ENCODE measurements at places on chromosomes 5 and 9.

- DNase-seq = peak; percentile 51
These were observed 54.1 kb downstream of the USP20 start for GRCh38 chr9:129889122-129889940.

- no peak for DNase-seq
These were observed 118.7 kb downstream of the MED27 start for GRCh38 chr9:131960851-131961495.

DNA sequence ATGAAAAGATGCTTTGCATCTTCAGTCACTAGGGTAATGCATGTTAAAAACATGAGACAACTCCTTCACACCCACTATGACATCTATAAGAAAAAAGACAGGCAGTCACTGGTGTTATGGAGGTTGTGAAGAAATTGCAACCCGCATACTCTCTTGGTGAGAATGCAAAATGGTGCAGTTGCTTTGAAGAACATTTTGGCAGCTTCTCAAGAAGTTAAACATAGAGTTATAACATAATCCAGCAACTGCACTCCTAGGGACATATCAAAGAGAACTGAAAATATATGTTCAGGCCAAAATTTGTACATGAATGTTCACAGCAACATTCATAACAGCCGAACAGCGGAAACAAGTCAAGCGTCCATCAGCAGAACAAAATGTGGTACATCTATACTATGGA lies 46.3 kb upstream of the TBC1D9B start:
- no peak for DNase-seq

GRCh38 chr5:174723979-174724483 lies 351 bp upstream of the MSX2 start:
- DNase-seq = no peak

GRCh38 chr9:16627967-16628366 lies 242.5 kb downstream of the BNC2 start:
- DNase-seq = no peak

DNA sequence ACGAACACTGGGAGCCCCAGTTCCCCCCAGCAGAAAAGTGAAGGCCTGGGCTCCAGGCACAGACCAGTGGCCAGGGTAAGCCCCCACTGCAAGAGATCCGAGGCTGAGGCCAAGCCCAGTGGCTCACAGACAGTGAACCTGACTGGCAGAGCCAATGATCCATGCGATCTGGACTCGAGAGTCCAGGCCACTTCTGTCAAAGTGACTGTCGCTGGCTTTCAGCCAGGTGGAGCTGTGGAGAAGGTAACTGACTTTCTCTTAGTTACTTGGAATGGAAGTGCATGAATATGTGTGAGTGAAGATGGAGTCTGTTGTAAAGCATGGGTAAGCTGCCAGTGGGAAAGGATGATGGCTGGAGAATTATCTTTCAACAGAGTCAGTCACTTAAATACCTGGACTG lies 99.7 kb downstream of the GOLPH3 start:
- DNase-seq = no peak

GRCh38 chr5:83353231-83353630 lies 118.3 kb upstream of the VCAN start:
- DNase-seq = no peak

- no peak for DNase-seq
These were observed 219.1 kb downstream of the ADAMTS6 start for GRCh38 chr5:65262649-65263059.

GRCh38 chr5:1167728-1168709 lies 33.4 kb upstream of the SLC6A19 start:
- DNase-seq = peak; percentile 71

GRCh38 chr5:73482383-73483136 lies 15.7 kb upstream of the BTF3 start:
- DNase-seq = no peak

- DNase-seq = no peak
These were observed 436.0 kb downstream of the ZNF608 start for GRCh38 chr5:124310453-124310852.

GRCh38 chr5:1318659-1319251 lies 23.9 kb upstream of the TERT start:
- no peak for DNase-seq

- no peak for DNase-seq
These were observed 212.0 kb upstream of the KIF2A start for GRCh38 chr5:62093976-62094375.

GRCh38 chr5:134874831-134875655 lies 872 bp downstream of the TXNDC15 start:
- no peak for DNase-seq

DNA sequence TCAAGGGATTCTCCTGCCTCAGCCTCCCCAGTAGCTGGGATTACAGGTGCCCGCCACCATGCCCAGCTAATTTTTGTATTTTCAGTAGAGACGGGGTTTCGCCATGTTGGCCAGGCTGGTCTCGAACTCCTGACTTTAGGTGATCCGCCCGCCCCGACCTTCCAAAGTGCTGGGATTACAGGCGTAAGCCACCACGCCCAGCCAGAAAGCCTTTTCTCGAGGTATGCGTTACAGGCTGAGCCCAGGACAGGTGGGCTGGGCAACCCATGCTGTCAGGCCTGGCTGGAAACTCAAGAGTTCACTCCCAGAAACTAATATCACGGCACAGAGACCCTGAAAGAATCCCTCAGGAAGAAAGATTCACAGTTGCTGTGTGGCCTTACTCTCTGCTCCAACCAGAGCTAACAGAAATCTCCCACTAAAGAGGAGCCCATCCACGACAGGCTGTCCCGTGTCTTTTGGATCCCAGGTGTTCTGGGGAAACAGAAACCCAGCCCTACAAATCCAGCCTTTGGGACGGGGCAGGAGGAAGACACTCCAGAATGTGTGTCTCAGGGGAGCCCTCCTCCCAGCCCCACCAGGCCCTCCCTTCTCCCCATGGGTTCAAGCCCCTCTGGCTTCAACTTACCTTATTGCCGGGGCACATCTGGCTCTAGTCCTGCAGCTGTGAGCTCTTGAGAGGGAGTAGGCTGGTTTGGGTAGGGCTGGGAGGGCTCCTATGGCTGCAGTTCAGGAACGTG lies 400 bp downstream of the TIFAB start:
- no peak for DNase-seq

- peak; percentile 59 for DNase-seq
These were observed 4.8 kb downstream of the SUB1 start for GRCh38 chr5:32589942-32590869.

DNA sequence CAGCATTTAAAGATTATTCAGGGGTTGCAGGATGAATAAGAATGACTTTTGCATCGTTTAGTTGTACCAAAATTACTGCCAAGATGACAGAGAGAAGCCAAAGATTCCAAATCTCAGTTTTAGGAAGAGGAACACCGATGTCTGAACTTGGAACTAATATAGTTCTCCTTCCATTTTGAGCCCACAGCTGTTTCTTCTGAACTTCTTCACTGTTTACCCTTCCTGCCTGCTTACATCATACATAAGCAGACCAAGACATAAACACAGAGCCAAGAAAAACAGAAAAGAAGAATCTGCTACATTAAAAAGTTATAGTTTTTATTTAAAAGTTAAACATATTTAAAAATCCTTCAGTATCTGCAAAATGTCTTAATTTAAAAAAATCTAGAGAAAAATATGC lies 146.9 kb upstream of the RAPGEF1 start:
- DNase-seq = no peak

DNA sequence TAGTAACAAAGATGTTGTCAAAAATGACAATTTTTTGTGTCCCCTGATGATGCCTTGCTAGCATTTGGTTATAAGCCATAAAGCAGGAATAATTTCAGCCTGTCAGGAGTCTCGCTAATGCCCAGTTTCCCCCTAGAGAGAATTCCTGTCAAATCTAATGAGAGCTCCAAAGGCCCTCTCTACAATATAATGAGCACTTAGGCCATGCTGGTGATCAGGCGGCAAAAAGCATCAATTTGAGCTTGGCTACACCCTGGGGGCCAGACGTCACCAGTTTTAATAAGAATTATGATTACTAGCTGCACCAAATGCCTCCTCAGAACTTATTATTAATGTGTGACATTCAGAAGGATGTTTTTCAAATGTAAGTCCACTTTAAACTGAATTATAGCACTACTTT lies 6.1 kb downstream of the TLE1 start:
- DNase-seq = no peak

DNA sequence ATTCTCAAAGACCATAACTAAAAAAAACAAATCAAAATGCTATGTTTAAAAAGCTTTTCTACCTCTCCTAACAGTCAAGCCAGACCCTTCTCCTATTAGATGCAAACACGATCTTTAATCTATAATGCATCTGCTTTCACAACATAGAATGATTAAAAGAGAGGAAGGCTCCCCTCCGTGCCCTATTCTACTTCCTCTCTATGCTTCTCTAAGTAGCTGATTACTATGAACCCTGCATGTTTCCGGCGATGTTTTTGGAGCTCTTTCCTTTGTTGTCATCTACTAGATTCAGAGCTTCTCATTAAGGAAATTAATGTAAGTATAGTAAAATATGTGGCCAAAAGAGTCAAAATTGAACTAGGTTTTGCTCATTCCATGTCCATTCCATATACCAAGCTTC lies 29.2 kb upstream of the CEP120 start:
- DNase-seq = no peak

DNA sequence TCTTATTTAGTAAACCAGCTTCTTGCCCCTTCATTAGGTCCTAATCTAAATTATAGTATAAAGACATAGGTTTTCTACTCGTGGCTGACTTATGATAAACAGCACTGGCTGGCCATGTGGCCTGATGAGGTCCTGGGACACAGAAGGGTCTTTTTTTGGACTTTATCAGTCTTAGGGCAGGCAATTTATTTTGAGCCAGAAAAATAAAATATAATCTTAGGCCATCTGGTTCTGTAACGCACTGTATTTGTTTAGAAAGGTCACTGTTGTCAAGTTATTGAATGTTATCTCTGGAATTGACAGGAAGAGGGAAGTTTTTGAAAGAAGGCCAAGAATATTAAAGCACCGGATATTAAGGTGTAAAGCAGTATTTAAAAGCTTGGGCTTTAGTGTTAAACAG lies 53.9 kb downstream of the RFX3 start:
- no peak for DNase-seq

- peak; percentile 79 for DNase-seq
These were observed at the start of gene DEPDC1B for GRCh38 chr5:60699609-60700415. TSS of gene DEPDC1B (minus strand) at chr5:60700166. CDS start at chr5:60700093, 73 bp downstream.

GRCh38 chr9:16363073-16363781 lies 507.2 kb downstream of the BNC2 start:
- no peak for DNase-seq

DNA sequence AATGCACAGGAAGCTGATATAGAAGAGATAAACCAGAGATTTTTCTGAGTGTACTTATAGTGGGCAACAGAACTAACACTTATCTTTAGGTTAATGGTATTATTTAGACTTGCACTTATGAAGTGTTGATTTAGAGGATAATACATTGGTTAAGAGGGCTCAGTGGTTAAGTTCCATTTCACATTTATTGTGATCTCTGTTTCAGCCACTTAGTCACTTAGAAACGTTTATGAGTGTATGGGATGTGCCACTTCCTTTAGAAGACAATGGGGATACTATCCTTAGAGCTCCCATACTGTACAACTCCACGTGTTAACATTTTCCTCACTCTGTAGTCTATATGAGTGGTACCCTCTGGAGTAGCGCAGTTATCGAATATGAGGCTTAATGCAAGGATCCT lies 57.5 kb downstream of the PIP5K1B start:
- DNase-seq = no peak

- no peak for DNase-seq
These were observed 234.3 kb upstream of the ANKH start for GRCh38 chr5:15105799-15106393.

DNA sequence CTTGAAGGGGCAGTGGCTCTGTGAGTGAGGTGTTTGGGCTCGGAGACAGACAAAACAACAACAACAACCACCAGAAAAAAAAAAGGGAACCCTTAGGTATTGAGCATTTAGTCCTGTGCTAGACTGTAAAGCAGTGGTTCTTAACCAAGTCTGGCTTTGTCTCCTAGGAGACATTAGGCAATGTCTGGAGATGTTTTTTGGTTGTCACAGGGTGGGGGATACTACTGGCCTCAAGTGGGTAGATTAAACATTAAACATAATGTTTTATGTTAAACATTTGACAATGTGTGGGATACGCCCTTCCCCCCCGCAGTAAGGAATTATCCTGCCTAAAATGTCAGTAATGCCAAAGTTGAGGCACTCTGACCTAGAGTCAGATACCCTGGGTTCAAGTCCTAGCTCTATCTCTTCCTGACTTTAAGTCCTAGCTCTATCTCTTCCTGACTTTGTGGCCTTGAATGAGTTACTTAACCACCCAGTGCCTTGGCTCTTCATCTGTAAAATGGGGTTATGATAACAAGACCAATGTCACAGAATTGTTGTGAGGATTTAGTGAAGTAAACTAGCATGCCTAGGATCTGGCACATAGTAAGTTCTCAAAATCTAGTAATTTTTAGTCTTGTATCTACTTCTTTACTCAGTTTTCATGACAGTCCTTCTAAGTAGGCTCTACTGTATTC lies 1.8 kb downstream of the TRIM32 start:
- no peak for DNase-seq

DNA sequence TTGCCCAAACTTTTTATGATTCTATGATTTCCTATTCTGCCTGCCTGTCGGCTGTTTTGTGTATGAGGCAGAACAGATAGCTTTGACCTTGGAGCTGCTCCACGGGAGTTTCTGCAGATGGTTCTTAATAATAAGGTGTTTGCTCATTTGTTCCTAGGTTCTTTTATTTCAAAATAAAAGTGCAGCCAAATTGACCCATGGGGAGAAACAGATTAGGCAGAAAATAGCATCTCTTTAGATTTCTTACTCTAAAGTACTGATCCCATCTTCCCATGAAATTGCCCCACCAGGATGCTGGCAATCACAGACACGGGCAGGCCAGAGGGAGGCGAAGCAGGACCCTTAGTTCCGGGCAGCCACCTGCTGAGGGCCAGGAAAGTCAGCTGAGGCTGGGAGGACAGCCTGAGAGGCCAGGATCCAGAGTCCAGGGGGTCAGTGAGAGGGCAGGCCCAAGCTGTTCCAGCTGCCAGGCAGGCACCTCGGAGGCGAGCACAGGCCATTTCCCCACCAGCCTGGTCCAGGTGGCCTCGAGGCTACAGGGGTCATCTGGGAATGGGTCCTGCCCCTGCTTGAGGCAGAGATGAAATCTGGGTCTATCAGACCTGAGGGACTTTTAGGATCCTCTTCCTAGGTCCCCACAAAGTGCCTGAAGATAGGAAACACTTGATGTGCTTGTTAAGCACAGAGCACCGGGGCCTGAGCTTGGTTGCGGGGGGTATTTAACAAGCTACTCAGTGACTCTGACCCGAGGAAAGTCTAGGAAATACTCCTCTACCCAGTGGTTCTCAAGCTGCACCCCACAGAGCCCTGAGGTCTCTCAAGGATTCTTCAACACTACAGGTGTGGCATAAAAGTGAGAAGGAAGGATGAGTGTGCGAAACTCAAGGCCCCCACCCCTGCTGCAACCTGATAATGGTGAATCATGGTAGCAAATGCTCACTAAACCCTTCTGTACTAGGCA lies 145.4 kb downstream of the CMYA5 start:
- no peak for DNase-seq
